ENCODE measurements at places on chromosomes 7 and 10.

GRCh38 chr10:119336599-119336998, 129.2 kb downstream of the GRK5 start:
- no peak for DNase-seq

DNA sequence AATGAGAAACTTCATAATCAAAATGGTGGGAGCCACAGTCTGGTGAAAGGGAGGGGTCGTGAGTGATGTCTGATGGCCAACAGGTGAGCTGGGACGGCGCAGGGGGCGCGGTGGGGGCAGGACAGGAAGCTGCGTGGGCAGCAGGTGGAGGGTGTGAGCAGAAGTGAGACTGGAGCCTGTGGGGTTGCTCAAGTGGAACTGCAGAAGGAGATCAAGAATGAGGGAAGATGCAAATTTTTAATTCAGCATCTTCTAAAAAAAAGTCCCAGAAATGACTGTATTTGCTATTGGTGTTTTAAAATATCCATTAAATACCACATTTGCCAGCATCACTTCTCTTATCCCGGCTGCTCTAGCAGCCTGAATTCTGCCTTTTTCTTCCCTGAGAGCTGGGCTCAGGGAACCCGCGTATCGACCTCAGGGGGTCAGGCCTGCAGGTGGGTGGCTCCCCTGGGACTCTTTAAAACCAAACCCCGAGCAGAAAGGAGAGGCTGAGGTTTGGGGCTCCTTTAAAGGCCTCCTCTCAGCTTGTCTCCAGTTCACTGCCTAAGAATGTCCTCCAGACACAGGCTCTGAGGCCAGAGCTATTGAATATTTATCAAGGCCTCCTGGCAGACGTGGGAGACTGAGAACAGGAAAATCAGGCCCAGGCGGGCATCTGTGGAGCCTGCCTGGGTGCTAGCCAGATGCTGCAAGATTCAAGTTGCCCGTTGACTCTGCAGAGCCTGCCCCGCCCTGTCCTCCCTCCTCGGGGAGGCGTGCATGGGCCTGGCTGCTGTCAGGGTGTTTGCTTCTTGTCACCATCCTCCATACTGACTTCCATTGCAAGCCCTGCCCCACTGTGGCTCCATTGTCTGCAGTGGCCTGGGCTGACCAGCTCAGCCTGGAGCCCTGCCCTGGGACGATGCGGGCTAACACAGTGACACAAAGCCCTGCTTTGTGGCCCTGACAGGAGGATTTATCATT, 53.9 kb downstream of the SYPL1 start:
- DNase-seq: no peak

DNA sequence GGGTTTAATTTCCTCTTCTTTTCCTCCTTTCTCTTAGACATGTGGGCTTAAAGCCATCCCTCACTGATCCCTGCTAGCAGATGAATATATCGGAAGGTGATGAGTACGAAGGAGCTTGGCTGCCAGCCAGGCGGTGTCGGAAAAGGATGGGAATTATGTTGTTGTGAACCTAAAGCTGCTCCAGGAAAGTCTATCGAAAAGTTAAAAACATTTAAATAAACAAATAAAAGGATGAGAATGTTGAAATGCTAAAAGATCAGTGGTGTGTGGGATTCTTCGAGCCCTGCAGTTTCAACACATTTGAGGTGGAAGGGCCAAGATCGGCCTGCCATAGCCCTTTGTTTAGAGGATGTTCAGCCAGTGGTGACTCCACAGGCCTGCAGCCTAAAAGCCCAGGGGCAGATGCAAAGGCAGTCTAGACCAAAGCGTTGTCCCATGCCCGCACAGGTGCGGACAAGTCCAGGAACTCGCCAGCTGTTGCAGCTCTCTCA, 107.9 kb downstream of the JCAD start:
- DNase-seq: no peak

- DNase-seq: no peak
Observed at GRCh38 chr7:133947458-133948254, 179.5 kb upstream of the LRGUK start.

- DNase-seq: no peak
Observed at GRCh38 chr7:96526496-96526895, 183.2 kb downstream of the SEM1 start.

GRCh38 chr7:7214398-7215347, 32.3 kb downstream of the C1GALT1 start:
- no peak for DNase-seq

DNA sequence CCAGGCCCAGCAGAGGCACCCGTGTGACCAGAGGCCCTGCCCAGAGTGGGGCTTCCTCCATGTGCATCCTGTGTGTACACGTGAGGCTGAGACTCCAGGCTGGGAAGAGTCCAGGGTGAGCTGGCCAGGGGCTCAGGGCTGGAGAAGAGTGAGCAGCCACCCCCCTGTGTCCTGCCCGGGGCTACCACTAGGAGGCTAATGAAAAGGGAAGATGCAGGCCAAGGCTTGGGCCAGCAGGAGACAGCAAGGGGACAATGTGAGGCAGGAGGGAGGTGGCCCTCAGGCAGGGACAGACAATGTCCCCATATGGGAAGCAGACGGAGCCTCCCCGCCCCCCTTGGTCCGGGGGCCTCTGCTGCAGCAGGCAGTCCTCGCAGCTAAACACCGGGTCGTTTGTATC, 102.0 kb downstream of the HIF1AN start:
- no peak for DNase-seq

GRCh38 chr7:100546129-100546925, 7.3 kb downstream of the AGFG2 start:
- no peak for DNase-seq
